Stimulated activated CD4-positive, alpha-beta T cell treated with anti-CD3 and anti-CD28 coated beads, Interleukin-12 subunit alpha, Interleukin-12 subunit beta, amount 100 ng/mL, for 24 hours (primary cell): ENCODE measurements at places on chromosomes 13 and 19.
A peak's percentile ranks its signal among the peaks of the same experiment; 100 is the strongest.

DNA sequence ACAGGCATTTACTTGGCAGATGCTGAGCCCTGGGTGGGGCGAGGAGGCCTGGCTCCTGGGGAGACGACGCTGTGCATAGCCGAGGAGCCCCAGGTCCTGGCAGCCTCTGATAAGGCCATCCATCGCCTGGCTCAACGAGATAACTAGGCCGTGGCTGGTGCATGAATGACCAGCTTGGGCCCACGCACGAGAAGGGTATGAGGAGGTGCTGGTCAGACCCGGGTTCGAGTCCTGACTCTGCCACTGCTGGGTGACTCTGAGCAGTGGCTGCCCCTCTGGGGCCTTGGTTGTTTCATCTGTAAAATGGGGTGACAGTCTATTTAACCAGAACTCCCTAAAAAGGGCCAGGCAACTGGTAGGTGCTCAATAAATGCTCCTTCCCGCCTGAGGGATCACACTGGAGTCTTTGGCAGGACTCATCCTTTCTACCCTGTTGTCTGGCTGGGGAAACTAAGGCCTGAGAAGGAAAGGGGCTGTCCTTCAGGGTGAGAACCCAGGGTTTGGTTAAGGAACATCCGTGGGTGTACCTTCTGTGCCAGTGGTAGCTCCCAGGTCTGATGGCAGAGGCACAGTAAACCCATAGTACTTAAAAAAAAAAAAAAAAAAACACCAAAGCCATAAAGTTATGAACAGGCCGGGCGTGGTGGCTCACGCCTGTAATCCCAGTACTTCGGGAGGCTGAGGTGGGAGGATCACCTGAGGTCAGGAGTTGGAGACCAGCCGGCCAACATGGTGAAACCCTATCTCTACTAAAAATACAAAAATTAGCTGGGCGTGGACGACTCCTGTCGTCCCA lies 8.1 kb upstream of the ARRDC2 start:
- no peak for DNase-seq

GRCh38 chr13:35191883-35192282 lies 249.8 kb downstream of the NBEA start:
- DNase-seq: no peak

DNA sequence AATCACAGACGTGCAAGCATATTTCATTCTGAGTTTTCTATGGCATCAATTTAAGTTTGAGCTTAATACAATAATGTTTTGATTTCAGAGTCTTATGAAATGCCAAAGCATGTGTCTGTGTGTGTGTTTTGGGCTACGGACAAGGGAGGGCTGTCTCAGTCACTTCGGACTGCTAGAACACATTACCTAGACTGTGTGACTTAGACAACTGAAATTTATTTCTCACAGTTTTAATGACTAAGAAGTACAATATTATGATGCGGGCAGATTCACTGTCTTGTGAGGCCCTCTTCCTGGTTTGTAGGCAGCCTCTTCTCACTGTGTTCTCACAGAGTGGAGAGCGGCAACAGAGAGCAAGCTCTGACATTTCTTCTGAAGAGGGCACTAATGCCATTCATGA lies 1202.0 kb downstream of the EFNB2 start:
- no peak for DNase-seq

DNA sequence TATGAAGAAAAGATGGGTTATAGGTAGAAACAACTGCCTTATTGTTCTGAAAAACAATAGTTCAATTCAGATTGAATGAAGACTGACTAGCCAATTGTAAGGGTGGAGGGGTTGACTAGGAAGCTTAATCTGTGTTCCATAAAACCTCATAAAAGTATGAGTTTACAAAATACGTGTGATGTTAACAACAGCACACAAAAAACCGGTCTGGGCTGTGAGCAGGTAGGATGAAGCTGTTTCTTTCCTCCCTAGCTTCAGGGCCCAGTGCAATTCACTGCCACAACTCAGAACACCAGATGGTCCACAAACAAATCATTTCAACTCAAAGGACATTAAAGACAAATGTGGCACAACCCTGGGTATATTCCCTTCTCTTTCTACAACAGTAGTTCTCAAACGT lies 3.2 kb downstream of the OXGR1 start:
- DNase-seq: no peak

- DNase-seq: no peak
These were observed 9.1 kb downstream of the ARID3A start for GRCh38 chr19:934865-935479.

GRCh38 chr19:47032171-47032811 lies 12.7 kb downstream of the NPAS1 start:
- DNase-seq: peak; percentile 47

DNA sequence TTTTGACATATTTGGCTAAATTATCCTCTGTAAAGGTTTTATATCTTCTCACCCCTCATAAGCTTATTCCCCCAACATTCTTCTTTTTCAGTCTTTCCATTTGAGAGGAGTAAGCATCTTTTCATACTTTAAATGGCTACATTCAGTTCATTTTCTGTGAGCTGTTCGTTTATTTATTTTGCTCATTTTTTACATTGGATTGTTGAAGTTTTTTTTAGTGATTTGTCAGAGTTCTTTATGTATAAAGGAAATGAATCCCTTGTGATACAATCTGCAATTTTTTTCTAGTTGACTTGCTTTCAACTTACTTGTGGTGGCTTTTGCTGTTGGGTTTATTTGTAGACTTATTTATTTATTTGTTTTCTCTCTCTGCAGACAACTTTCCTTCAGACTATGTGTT lies 250.3 kb downstream of the DLEU7 start:
- no peak for DNase-seq

GRCh38 chr19:742540-743075 lies 8.3 kb upstream of the MISP start:
- DNase-seq: no peak

DNA sequence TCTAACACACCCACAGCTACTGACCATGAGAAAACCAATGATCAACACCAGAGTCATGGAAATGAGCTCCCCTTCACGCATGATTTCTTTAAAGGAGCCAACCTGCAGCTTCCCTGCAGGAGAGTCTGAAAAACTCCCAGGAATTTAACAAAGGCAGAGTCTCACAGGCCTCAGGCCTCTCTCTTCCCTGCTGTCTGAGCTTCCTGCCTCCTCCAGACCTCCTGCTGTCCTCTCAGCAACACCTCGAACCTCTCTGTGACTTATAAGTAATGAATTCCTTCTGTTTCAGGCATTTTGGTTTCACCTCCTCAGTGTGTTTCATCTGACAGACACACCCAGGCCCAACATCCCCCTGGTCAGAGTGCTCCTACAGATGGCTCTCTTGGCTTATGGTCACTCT lies 1044.4 kb downstream of the UQCRFS1 start:
- no peak for DNase-seq

GRCh38 chr13:99991013-99991827 lies 9.6 kb downstream of the ZIC2 start:
- no peak for DNase-seq

- DNase-seq: no peak
These were observed 2.4 kb downstream of the LNX2 start for GRCh38 chr13:27617881-27618321.

GRCh38 chr19:2385053-2385721 lies 25.1 kb downstream of the TMPRSS9 start:
- no peak for DNase-seq

GRCh38 chr13:91248249-91248648 lies 99.2 kb upstream of the MIR17HG start:
- DNase-seq: no peak

GRCh38 chr13:113448885-113449692 lies 4.2 kb downstream of the ADPRHL1 start:
- no peak for DNase-seq

GRCh38 chr13:79385694-79386093 lies 20.4 kb downstream of the RBM26 start:
- DNase-seq: no peak

GRCh38 chr19:47130589-47131227 lies at the start of gene SAE1:
TSS of gene SAE1 (plus strand) at chr19:47130835. CDS start at chr19:47130931, 96 bp downstream.
- DNase-seq: peak; percentile 88

DNA sequence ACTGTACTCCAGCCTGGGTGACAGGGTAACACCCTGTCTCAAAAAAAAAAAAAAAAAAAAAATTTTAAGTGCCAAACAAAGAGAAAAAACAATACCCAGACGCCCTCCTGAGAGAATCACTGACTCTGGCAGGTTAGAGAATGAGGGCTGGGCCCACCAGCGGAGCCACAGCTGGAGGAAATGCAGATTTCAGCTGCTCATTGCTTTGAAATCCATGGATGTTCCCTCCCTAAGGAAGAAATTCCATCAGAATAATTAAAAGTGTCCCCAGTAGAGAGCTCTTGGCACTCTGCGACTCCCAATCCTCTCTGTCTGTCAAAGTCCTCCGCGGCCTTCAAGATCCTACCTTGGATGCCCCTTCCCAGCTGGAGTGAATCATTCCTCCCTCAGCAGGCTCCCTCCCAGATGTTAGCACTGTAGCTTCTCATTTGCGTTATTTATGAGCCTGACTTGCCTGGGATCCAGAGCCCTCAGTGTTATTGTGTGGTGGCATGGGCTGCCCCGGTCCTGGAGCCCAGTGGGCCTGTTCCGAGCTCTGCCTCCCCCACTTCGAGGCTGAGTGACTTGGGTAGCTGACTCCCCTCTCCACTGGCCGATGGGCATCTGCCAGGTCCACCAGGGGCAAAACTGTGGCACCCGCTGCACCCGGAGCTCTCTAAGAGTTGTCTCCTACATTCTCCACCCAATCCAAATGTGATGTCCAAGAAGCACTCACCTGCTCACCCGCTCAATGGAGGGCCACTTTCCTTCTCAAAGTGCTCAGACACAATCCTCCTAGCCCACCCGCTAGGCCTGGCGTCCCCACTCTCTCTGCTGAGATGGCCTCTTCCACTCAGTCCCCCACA lies 47.0 kb downstream of the SERP2 start:
- no peak for DNase-seq

DNA sequence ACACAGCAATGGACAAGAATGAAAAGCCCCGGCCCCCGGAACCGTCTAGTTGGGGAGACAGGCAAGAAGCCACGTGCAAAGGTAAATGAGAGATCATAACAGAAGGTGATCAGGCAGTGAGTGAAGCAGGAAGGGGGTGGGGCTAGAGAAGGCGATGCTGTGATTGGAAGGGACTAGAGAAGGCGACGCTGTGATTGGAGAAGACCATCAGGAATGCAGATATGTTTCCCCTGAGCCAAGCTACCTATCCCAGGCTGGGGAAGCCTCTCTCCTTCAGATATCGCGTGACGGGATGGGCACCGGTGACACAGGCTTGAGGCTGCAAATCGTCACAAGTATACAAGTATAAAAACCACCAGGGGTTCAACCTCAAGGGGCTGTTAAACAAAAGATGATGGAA lies 21.8 kb downstream of the DCAF15 start:
- no peak for DNase-seq

- DNase-seq: no peak
These were observed 598.7 kb upstream of the SPRY2 start for GRCh38 chr13:80939581-80939980.

GRCh38 chr19:49016067-49016839 lies 638 bp downstream of the LHB start:
- no peak for DNase-seq

DNA sequence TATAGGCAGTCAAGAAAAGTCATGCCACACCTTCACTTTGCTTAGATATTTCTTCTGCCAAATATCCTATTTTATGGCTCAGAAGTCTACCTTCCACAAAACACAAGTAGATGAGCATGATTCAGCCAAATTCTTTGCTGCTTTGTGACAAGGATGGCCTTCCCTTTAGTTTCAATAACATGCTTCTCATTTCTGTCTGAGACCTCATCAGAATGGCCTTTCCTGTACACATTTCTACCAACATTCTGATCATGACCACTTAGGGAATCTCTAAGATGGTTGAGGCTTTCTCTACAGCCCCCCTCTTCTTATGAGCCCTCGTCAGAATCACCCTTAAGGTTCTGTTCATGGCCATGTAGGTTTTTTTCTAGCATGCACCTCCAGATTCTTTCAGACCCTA lies 96.2 kb downstream of the COL4A2 start:
- DNase-seq: no peak

GRCh38 chr13:33090755-33091414 lies 74.7 kb downstream of the KL start:
- DNase-seq: no peak

GRCh38 chr19:47186446-47187334 lies 44.3 kb downstream of the BBC3 start:
- DNase-seq: peak; percentile 65

DNA sequence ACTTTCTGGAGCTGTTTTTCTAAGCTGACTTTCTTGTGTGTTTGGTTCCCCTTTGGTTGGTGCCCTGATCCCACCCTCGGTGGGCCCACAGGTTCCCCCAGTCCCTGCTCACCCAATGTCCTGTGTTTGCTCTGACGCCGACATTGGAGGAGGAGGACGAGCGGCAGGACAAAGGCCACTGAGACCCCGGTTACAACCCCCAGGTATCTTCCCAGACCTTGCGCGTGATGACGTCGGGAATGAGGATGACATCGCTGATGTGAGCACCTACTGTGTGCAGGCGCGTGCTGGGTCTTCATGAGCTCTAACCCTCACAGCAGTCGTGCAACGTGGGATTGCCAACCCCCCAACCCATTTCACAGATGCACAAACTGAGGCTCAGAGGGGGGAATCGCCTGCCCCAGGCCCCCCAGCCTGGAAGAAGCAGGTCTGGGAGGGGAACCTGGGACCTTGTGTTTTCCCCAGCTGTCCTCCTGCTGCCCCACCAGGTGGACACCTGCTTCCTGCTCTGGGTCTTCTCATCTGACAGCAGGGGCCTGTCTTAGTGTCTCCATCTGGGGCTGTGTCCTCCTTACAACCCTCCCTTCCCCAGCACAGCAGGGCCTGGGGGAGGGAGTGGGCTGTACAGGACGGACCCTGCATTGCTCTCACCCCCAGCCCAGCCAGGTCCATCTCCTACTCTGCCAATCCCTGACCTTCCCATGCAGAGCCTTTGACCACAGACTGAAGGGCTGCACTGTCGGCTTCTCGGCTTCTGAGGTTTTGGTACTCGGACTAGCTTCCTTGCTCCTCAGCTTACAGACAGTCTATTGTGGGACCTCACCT lies 4.7 kb upstream of the LILRA6 start:
- DNase-seq: no peak

- no peak for DNase-seq
These were observed 50.4 kb downstream of the C13orf46 start for GRCh38 chr13:113923376-113924063.

DNA sequence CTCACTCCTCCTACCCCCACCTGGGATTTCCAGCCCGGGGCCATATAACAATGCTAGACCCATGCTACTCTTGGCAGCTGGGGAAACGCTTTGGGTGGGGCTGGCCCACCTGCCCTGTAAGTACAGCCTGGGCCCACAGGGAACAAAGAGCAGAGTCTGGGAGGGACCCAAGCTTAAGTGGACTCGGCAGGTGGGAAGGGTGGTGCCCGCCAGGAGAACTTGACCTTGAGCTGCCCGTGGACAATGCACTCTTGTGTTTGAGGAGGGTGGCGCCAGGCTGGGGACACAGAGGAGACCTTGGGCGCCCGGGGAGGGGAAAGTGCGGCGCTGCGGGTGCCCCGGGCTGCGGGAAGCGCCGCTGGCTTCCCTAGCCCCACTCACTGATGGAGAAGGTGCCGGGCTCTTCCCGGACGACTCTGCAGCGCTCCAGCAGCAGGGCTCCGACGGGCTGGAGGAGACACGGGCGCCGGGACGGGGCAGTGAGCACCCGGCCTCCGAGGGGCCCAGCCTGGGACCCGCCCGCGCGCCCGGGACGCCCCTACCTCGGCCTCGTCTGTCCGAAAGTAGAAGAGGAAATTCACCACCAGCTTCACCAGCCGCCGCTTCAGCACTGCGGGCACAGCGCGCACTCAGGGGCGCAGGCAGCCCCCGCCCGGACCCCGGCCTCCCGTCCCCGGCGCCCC lies 607 bp downstream of the PLEKHJ1 start:
- no peak for DNase-seq
